ENCODE measurements at places on chromosomes 12 and 14.

DNA sequence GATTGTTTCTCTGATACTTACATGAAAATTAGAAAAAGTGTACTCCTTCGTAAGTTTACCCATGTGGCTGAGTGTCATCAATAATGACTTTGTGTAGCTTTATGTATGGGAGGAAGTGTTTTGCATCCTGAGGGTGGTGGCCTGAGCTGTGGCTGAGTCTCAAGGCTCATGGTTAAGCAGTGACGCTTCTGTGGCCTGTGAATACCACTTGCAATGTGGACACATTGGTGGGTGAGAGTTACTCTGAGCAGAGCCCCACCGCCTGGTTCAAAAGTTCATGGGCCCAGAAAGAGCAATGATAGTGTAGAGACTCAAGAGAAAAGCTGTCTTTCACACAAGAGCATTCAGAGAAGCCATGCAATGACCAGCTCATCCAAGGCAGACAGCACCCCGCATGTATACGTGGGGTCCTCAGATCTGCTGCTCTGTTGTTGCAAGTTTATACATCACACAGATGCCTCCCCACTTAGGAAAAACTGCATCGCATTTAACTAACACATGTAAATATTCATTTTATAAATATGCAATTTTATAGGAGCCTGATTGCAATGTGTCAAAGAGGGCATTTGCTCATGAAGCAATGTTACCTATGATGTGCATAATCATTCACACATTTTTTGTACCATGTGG, 55.1 kb upstream of the FRMD6 start:
- no peak for DNase-seq

- no peak for DNase-seq
These were observed 300.5 kb downstream of the GRIN2B start for GRCh38 chr12:13680916-13681315.

- no peak for DNase-seq
These were observed 2.4 kb upstream of the HOXC4 start for GRCh38 chr12:54051026-54051842.

DNA sequence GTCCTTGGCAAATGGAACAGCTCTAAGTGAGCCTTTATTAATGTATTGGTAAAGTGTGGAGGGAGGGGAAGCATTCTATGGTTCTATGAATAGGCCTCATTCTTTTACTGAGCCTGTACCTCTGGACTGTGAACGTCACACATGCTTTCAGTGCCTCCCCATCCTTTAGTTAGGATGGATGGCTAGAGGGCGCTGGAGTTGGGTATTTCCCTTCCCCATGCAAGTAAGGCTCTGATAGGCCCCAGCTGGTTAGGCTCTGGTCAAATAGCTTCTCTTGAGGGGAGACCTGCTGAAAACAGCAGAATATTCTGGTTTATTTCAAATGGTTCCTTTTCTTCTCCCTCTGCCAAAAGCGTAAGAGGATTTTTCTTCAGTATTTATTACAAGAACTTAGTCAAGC, 860.9 kb upstream of the MDGA2 start:
- DNase-seq: no peak

- no peak for DNase-seq
These were observed 447.6 kb upstream of the CCDC196 start for GRCh38 chr14:66038618-66039017.

DNA sequence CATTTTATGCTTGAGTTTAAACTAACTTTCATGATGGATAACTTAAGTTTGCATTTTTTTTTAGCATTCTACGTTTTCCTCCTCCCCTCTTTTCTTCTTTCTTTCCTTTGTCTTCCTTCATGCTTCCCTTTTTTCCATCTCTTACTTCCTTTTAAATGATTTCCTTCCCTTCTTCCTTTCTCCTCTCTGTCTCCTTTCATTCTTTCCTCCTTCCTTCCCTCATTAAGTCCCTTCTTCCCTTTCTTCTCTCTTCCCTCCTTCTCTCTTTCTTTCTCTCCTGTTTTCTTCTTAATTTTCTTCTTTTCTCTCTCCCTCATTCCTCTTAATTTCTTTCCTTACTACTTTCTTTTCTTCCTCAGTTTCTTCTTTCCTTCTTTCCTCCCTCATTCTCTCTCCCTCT, 376.0 kb downstream of the LRIG3 start:
- DNase-seq: no peak

DNA sequence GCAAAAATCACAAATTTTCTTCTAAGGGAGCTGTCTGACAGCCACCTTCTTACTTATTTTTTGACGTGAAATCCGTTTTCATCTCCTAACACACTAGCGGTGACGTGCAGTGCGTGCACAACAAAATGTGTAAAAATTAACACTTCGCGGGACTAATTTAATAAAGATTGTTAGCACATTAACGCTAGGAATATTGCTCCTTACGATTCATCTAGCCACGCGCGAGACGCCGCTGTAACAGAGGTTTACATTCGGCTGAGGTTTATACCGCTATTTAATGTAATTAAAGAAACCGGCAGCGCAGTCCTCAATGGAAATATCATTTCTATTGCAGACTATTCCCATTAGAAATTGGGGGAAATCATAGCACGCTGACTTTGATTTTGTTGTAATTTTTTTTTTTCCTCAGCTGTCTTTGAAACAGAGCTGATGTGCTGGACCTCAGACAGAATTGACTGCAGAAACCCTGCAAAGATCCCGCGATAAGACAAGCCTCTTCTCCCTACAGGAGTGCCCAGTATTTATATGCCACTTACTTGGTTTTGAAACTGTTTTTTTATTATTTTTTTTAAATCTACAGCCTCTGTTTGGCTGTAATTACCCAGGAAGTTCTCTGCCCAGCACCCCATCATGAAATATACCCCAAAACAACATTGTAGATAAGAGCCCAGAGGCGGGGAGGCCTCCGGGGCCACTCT, 31.2 kb downstream of the BCL11B start:
- DNase-seq: no peak

- no peak for DNase-seq
These were observed 178.5 kb upstream of the ATF7IP start for GRCh38 chr12:14187002-14187401.

DNA sequence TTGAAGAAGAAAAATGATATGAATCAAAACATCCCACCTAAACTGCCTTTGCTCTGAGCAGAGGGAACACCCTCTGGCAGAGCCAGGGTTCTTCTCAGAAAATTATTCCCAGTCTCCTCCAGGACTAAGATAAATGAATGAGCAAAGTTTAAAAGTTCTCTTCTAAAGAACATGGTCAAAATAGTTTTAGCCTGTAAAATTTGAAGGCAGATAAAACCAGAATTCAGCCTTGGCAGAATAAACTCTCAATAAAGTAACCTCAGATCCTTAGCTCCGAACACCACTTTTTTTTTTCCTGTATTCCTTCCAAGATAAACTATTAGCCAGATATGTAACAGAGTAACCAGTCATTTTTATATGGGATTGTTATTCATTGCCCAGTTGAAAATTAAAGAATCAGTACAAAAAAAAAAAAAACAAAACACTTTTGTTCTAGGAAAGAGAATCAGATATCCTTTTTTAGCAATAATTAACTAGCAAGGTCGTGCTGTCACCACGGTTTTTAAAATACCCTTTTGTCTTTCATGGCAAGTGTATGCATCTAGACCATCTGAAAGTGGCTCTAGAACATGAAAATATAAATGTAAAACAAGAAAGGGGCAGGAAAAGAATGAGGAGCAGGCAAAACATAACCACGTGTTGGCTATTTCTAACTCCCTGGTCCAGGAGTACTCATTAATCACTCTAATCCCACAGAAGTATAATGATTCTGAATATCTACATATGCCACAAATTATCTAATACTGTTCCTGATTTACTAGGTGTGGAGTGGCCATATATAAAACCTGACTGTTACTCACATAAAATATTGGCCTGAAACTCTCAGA, 60.8 kb downstream of the CAPZA3 start:
- no peak for DNase-seq

DNA sequence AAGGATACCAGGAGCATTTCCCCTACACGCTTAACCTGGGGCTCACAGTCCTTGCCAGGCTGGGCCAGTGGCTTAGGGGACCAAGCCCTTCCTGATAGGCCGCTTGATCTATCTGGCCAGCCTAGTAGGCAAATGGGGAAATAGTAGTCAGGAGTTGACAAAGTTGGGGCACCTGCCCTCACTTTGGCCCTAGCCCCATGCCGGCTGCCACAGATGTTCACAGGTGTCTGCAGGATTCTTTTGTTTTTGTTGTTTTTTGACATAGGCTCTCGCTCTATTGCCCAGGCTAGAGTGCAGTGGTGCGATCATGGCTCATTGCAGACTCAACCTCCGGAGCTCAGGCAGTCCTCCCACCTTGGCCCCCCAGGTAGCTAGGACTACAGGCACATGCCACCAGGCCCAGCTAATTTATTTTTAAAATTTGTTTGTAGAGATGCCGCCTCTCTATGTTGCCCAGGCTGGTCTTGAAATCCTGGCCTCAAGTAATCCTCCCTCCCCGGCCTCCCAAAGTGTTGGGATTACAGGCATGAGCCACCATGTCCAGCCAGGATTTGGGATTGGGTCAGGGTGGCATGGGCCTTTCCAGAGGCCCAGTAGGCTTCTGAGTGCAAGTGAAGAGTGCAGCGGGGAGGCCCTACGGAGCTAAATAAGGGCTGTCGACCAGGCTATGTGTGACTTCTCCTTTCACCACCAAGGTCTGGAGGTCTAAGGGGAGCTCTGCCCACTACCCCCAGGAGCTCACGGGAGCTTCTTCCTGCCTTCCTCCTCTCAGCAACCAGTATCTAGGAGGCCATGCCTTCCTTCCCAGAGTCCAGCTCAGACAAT, 15.5 kb upstream of the HDAC7 start:
- no peak for DNase-seq

DNA sequence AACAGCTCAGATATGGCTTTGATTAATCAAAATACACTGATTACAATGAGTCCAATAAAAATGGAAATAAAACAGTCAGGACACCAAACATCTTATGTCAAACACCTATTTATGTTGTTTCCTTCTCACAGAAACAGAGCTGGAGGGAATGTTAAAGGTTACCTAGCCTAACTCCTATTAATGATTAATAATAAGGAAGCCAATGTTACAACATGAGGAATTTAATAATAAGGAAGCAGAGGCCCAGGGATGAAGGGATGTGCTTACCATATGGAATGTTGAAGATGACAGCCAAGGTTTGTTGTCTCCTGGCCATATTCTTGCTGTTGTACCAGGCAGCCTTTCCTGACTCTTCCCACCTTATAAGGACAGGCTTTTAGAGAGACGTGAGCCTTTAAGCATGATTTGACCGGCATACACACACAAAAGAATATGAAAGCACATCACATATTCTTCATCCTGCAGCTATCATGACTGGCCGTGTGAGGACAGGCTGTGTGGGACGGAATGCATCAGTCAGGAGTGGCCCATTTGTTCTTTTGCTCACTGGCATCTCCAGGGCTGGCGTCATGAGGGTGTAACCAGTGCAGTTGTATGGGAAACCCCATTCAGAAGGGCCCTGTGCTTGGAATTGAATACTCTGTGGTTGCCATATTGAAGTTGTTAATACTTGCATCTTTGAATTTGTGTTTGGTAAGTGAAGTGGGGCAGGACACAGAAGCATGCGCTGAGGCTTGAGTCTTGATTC, 3.1 kb upstream of the GPRC5D start:
- DNase-seq: no peak

GRCh38 chr12:10268037-10268436, 39.6 kb upstream of the KLRD1 start:
- DNase-seq: no peak

DNA sequence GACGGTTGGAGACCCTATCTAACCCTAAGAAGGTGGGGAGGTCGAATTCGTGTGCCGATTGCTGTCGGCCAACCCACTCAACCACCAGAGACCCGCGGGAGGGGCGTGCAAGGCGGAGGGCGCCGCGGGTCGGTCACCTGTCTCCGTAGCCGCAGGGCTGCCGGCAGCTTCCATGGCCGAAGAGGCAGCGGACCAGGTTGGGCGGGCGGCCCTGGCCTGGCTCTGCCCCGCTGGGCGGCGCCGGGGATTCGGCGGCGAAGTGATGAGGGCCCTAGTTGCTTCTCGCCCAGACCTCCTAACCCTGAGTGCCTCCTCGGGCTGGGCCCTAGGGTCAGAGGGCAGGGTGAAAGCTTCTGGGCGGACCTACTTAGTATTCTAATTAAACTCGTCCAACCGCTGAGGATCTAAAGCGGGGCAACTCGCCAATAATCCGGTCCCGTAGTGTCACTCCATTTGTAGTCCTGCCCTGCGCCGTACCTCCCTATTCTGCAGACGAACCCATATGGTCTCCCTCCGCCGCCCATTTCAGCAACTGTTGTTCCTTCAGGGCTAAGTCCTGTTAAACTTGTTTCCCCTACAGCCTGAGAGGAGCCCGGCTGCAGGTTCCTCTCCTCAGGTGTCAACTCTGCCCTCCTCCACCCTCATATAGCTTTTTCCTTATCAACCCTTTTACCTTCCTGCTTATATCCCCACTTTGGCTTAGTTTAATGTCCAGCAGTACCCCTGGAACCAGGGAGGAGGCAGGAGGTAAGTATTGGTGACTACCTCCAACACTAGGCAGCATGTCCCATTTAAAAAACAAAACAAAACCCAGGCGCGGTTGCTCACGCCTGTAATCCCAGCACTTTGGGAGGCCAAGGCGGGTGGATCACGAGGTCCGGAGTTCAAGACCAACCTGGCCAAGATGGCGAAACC, at the start of gene PYM1:
TSS of gene PYM1 (minus strand) at position 307 of the 915 bp plus-strand sequence. CDS start at position 174, 133 bp downstream.
- peak; percentile 38 for DNase-seq

DNA sequence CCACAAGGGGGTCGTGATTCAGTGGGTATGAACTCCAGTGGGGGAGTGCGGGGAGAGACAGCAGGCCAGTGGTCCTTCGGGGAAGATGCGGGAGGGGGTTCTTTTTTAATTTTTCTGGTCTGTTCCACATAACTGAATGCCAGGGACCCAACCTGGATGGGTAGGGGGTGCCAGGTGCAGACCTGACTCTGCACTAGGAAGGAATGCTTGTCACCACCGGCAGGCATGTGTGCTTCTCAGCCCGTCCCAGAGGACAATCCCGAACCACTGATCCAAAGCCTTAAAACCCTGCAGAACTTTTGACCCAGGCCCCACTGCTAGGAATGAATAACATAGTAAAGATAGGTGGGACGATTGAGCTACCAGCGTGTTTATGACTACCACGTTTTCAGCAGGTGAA, 72.0 kb downstream of the DIO3 start:
- DNase-seq: no peak

DNA sequence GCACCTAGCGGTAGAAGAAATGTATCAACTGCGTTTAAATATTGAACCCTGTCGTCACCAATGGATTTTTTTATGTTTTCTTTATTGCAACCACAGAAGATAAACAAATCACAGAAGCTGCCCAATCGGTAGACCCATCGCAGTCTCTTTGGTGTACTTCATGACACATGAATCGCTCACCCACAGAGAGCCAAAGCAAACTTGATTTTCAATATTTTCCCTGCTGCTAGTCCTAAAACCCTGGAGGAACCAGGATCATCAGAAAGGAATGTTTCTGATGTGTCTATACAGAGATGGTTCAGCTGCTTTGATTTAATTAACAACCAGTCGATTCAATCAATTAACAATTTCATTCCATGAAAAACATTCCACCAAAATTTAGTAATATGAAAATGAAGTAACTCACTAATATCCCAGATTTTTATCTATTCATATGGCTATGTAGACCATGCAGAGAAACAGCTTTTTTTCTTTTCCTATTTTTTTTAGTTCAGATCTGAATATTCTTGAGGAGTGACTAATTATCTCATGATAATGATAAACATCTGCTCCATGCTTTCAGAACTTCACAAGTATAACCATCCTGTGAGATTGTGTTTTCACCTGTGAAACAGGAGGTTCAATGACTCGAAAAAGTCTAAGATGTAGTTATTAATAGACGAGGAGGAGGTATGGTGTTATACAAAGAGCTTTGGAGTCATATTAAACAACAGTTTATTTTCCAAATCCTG, 46.1 kb downstream of the DIO2 start:
- DNase-seq: no peak

GRCh38 chr14:76152333-76152681, 585 bp downstream of the GPATCH2L start:
- peak; percentile 91 for DNase-seq

All from dermis microvascular lymphatic vessel endothelial cell (primary cell).